ENCODE measurements at places on chromosomes 7 and 10.

GRCh38 chr10:97140049-97140846 lies 45.5 kb downstream of the SLIT1 start:
- no peak for DNase-seq

- DNase-seq = no peak
Measured at GRCh38 chr10:86072413-86072812, 294.2 kb downstream of the GRID1 start.

DNA sequence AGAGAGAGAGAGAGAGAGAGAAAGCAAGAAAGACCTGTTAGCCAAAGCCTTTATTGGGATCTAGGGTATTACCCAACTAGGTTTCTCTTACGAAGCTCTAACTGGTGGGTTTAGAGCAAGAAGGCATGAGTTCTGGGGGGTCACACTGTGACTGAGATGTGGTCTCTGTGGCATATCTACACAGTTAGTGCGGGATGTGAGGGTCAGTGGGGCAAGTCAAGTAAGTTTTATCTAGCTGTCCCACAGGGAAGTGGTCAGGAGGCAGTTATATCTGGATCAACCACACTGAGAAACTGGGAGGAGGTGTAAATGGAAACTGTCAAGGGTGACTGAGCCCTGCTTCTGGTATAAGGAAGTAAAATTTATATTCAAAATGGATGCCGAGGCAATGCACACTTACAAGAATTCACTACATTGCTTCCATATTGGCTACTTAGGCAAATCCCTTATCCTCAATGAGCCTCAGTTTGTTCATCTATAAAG lies 331.6 kb upstream of the HPS1 start:
- DNase-seq = no peak

GRCh38 chr7:26454180-26454579 lies 162.5 kb downstream of the SNX10 start:
- no peak for DNase-seq

- DNase-seq = peak; percentile 52
Measured at GRCh38 chr7:134946260-134946659, 40.0 kb upstream of the AGBL3 start.

DNA sequence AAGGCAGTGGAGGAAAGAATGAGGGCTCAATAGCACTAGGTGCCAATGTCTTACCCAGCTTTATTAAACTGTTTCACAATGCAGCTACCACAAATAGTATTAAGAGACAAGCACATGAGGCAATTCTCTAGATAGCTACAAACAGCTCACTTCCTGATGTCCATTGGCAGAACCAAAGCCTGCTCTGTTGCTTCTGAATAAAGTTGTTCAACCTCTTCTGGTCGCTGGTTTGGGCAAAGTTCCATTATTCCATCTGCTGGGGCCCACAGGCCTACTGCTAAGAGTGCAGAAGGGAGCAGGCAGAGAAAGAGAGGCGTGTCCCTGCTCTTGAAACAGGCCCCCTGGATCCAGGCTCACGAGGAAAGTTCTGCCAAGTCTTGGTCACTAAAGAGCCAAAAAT lies 173.9 kb downstream of the ZNF438 start:
- DNase-seq = peak; percentile 63

- no peak for DNase-seq
Measured at GRCh38 chr10:5764422-5765297, 48.6 kb downstream of the GDI2 start.

- no peak for DNase-seq
Measured at GRCh38 chr7:109996927-109997326, 1094.0 kb upstream of the LRRN3 start.

DNA sequence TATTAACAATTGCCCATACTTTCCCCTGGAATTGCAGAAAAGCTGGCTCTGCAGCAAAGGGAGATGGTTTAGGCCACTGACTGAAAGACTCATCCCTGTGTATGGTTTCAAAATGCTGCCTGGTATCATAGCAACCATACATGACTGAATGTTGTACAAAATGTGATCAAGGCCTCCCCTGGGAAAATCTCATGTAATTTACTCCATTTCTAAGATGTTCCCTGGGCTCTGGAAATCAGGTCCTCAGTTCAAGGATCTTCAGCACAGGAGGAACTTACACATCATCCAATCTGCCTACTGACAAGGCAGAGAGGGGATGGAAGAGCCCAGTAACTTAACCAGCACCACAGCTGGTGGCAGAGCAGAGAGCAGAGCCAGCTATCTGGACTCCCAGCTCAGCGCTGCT lies 111.8 kb downstream of the JAZF1 start:
- peak; percentile 40 for DNase-seq

- DNase-seq = no peak
Measured at GRCh38 chr7:152969839-152970238, 210.3 kb downstream of the ACTR3B start.

DNA sequence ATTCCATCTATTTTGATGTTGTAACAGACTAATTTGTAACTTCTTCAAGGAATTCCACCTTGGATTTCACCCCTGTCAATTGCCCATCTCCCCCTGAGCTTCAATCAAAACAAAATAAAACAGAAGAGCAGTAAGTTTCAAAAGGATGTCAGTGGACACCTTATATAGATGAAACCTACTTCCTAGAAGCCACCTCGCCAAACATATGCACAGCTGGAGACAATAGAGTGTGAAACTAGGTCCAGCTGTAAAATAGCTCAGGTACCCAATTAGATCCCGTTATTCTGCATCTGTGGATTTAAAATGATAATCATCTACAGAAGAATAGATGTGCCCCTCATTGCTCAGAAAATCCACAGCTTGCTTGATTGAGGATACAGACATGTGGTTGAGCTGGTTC lies 598.6 kb downstream of the SH2D4B start:
- DNase-seq = no peak

GRCh38 chr7:42726066-42726785 lies 185.6 kb downstream of the C7orf25 start:
- no peak for DNase-seq

GRCh38 chr7:66886152-66886551 lies 34.9 kb upstream of the TMEM248 start:
- DNase-seq = no peak

GRCh38 chr7:139601176-139601575 lies 77.7 kb downstream of the CLEC2L start:
- no peak for DNase-seq

DNA sequence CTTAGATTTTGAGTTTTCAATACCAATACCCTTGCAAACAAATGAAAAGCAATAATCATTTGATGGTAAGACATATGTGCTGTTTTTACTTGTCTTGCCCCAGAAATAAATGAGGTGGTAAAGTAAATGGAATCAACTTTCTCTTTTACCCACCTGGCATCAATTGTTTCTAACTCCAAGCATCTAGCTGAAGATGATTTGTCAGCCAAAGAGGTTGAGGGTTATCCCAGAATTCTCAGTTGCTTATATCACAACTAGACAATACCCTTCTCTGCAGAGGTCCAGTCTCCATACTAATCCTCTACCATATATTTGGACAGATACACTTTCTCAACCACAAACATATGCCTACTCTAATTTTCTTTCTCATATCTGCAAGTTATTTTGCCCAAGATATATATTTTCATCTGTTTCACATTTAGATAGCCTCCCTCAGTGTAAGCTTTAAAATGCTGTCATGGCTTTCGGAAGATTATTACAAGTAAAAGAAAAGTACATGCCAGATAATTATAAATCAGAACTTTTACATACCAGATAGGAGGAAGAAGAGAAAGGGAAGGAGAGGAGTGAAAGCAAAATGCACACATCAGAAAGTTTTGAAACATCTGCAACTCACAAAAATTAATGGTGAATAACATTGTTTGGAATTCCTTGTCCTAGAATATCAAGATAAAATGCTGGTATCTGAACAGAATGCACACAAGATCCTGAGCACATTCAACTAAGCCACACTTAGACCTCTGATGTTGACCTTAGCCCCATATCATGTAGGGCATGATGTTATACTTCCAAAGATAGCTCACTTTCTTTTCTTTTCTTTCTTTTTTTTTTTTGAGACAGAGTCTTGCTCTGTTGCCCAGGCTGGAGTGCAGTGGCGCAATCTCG lies 146.6 kb downstream of the REEP3 start:
- DNase-seq = peak; percentile 37

- DNase-seq = no peak
Measured at GRCh38 chr10:128324058-128324827, 198.0 kb upstream of the MKI67 start.

DNA sequence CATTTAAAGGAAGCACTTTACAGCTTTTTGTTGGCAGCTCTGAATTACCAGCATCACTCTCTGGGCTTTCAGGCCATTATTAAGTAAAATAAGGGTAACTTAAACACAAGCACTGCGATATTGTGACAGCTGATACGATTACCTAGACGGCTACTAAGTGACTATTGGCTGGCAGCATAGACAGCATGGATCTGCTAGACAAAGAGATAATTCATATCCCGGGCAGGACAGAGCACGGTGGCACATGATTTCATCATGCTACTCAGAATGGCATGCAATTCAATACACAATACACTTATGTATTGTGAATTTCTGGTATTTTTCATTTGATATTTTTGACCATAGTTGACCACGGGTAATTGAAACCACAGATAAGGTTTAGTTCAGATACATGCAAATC lies 522.0 kb upstream of the LRRN3 start:
- DNase-seq = no peak
